ENCODE measurements at places on chromosomes 12 and 14. TPM values are rescaled to one million over a fixed set of nuclear protein-coding genes. Genes with fewer than 3 reads are reported as not detected.
A peak's percentile ranks its signal among the peaks of the same experiment; 100 is the strongest.

Gene AMDHD1
- total RNA-seq: 1.3 TPM

Gene ZDHHC17
- total RNA-seq: 50.5 TPM

DNA sequence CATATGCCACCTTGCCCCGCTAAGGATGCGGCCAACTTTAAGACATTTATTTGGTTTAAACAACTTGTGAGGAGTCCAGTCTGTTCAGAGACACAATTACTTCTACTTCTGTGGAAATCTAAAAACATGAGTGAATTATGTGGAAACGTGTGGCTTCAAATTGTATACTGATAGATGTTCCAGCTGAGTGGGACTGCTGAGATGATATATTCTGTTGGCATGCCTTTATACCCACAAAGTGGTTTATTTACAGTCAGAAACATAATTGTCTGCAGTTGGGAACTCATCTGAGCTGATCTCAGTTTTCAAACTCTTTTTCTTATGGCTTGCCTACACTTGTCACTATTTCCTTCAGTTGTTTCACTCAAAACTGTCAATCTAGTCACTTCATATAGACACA lies 67.8 kb downstream of the FLRT2 start:
- no peak for DNase-seq
- peaks cover 18% of the 10 kb centered on the region for H3K4me1 ChIP-seq
- H3K4me3 ChIP-seq: no peak overlapping the region
- no peaks in the 10 kb centered on the region for H3K27me3 ChIP-seq
- no peak overlapping the region for H3K27ac ChIP-seq

GRCh38 chr14:68824517-68825347 lies 31.9 kb upstream of the ZFP36L1 start:
- H3K4me3 ChIP-seq: no peak overlapping the region
- H3K27ac ChIP-seq: no peak overlapping the region
- H3K36me3 ChIP-seq: no peaks in the 10 kb centered on the region
- H3K27me3 ChIP-seq: no peaks in the 10 kb centered on the region
- peak; percentile 83 for DNase-seq

Gene PDZRN4
- not detected for total RNA-seq

DNA sequence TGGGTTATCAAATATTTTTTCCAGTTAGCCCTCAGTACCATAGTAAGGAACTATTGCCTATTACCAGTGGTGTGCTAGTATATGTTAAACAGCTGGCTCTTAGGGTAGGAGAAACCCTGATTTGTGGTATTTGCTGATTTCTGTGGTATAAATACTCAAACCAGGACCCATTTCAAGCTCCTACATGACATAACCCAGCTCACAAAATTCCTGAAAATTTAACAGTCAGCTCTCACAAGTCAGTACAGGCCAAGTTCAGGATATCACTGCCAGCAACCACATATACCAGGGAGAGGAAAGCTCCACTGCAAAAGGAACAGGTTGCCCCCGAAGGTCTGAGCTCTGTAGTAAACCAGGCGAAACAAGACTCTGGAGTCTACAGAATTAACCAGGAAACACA lies 315.3 kb downstream of the NOVA1 start:
- no peak overlapping the region for H3K4me3 ChIP-seq
- H3K36me3 ChIP-seq: no peaks in the 10 kb centered on the region
- no peak overlapping the region for H3K27ac ChIP-seq
- no peak for DNase-seq
- H3K27me3 ChIP-seq: no peaks in the 10 kb centered on the region
- H3K4me1 ChIP-seq: peaks cover 27% of the 10 kb centered on the region

Gene LHX5
- total RNA-seq: not detected

GRCh38 chr12:42691991-42692557 lies 102.5 kb upstream of the PRICKLE1 start:
- no peaks in the 10 kb centered on the region for H3K36me3 ChIP-seq
- no peak overlapping the region for H3K27ac ChIP-seq
- H3K4me1 ChIP-seq: peaks cover 12% of the 10 kb centered on the region
- DNase-seq: no peak

Gene NAA30
- 30.0 TPM for total RNA-seq

Gene IL23A
- not detected for total RNA-seq

DNA sequence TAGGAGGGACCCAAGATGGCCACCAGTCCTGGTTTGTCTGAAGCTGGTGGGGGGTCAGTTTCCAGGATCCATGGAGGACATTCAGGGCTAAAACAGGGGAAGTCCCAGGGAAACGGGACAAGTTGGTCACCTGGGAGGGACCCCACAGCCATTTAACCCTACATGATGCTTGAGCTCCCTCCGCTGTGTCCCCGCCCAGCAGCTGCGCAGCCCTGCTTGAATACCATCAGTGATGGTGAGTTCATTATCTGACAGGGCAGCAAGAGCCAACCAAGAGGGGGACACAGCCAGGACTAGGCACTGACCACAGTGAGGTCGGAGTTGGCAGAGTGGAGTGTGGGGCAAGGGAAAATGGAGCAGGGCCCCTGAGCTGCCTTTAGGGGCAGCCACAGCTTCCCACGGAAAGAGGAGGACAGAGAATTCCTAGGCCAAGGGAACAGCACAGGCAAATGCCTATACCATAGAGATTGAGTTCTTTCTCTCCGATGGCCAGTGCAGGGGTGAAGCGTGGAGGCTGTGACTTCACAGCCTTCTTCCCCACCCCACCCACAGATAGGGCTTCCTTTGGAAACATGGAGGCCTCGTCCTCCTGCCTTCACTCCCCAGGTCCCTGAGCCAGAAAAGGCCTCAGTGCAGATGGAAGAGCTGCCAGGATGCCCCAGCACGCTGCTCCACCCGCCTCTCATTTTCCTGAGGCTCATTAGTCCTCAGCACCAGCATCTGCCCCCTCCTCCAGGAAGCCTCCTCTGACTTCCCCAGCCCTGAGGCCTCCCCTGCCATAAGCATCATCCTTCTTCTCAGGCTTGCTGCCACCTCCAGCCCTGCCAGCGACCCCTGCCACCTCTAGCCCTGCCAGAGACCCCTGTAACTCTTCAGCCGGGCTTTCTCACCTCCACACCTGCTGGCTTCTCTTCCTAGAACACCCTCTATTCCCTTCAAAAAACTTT lies 51.4 kb downstream of the CYP46A1 start:
- H3K27ac ChIP-seq: no peak overlapping the region
- DNase-seq: no peak

GRCh38 chr12:113619202-113619601 lies 147.5 kb upstream of the LHX5 start:
- no peak overlapping the region for H3K4me3 ChIP-seq
- H3K36me3 ChIP-seq: no peaks in the 10 kb centered on the region
- no peaks in the 10 kb centered on the region for H3K4me1 ChIP-seq
